ENCODE measurements at places on chromosomes 6 and 20. TPM values are rescaled to one million over a fixed set of nuclear protein-coding genes. Genes with fewer than 3 reads are reported as not detected.

The C20orf202 gene
- polyA plus RNA-seq: not detected

The OXT gene
- not detected for polyA plus RNA-seq

The RREB1 gene
- polyA plus RNA-seq: 4.6 TPM

The SIRPG gene
- not detected for polyA plus RNA-seq

The DNAH8 gene
- not detected for polyA plus RNA-seq

The PSMB8 gene
- 14.6 TPM for polyA plus RNA-seq

The METTL24 gene
- not detected for polyA plus RNA-seq

The HLA-DQB1 gene
- polyA plus RNA-seq: not detected

The MPIG6B gene
- not detected for polyA plus RNA-seq

The CDKN1A gene
- 130 TPM for polyA plus RNA-seq

The RAD21L1 gene
- polyA plus RNA-seq: not detected

The ADGRF1 gene
- polyA plus RNA-seq: not detected

The MDFI gene
- polyA plus RNA-seq: 0.30 TPM

The MED23 gene
- polyA plus RNA-seq: 7.3 TPM

The IL17F gene
- not detected for polyA plus RNA-seq

The MEI4 gene
- not detected for polyA plus RNA-seq

The SPATA25 gene
- 0.77 TPM for polyA plus RNA-seq

Data from A549 (cell line).